ENCODE measurements at places on chromosomes 3 and 15.

DNA sequence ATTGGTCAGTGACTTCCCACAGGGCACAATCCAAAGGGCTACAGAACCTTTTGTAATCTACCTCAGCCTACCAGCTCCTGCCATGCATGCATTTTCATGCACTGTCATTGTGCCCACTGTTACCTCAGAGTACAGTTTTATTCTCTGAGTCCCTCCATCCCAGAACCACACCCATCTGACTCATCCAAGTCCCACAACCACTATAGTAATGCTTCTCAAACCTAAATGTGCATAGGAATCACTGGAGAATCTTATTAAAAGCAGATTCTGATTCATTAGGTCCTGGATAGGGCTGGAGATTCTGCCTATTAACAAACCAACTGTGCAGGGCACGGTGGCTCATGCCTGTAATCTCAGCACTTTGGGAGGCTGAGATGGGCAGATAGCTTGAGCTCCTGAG lies 3.7 kb upstream of the B3GALNT1 start:
- peak; percentile 6 for DNase-seq

- no peak for DNase-seq
These were observed 154.1 kb downstream of the TLE3 start for GRCh38 chr15:69943637-69944036.

DNA sequence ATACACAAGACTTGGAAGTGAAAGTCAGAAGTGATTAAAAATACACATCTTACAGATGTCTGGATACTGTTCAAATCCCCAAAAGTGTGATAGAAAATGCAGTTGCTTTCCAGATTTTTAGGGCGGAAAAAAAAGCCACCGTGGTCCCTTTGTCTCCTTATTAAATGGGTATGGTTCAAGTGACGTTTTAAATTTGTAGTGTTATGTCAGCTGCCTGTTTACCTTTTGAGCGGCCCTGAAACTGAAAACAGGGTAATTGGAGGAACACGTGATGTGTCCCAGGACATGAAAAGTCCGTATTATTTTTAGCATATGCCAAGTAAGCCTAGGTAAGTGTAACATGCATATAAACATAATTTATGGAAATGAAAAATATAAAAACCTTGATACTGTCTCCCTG lies 109.0 kb upstream of the PDZRN3 start:
- no peak for DNase-seq

- DNase-seq, result peak; percentile 22
These were observed 60.2 kb downstream of the MAP3K13 start for GRCh38 chr3:185423178-185423577.

GRCh38 chr15:67225336-67225735 lies 29.1 kb downstream of the AAGAB start:
- no peak for DNase-seq

DNA sequence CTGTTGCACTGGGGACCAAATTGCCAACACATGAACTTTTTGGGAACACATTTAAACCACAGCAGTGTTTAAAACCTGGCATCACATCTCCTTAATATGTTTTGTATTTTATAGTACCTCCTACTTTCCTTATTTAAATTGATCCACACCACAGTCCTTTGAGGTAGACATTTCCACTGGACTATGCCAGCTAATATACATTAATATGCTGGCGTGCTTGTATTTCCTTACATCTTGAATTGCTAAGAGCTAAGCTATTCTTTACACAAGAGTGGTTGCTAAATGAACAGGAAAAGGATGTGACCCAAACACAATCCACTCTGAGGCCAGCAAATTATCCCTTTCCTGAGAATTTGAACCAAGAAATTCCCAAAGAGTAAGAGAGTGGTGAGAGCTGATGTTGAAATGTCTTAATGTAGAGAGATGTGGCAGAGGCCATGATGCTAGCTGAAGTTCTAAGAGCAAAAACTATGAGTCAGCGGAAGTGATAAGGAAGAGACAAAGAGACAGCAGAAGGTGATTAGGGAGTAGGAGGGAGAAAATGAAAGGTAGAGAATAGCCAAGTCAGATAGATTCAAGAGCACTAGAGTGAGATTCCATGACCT lies 131.2 kb downstream of the CD47 start:
- no peak for DNase-seq

GRCh38 chr3:137046747-137047146 lies 89.0 kb downstream of the IL20RB start:
- DNase-seq, result no peak

- no peak for DNase-seq
These were observed 26.5 kb downstream of the RPLP1 start for GRCh38 chr15:69479081-69479480.

DNA sequence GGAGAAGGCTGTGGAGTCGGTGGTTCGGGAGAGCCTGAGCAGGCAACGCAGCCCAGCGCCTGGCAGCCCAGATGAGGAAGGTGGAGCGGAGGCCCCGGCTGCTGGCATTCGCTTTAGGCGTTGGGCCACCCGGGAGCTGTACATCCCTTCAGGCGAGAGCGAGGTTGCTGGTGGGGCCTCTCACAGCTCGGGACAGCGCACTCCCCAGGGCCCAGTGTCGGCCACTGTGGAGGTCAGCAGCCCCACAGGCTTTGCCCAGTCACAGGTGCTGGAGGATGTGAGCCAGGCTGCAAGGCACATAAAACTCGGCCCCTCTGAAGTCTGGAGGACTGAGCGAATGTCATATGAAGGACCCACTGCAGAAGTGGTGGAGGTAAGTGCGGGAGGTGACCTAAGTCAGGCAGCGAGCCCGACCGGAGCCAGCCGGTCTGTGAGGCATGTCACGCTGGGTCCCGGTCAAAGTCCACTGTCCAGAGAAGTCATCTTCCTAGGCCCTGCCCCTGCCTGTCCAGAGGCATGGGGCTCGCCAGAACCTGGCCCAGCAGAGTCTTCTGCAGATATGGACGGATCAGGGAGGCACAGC lies 26.7 kb downstream of the SYNM start:
- DNase-seq, result no peak

DNA sequence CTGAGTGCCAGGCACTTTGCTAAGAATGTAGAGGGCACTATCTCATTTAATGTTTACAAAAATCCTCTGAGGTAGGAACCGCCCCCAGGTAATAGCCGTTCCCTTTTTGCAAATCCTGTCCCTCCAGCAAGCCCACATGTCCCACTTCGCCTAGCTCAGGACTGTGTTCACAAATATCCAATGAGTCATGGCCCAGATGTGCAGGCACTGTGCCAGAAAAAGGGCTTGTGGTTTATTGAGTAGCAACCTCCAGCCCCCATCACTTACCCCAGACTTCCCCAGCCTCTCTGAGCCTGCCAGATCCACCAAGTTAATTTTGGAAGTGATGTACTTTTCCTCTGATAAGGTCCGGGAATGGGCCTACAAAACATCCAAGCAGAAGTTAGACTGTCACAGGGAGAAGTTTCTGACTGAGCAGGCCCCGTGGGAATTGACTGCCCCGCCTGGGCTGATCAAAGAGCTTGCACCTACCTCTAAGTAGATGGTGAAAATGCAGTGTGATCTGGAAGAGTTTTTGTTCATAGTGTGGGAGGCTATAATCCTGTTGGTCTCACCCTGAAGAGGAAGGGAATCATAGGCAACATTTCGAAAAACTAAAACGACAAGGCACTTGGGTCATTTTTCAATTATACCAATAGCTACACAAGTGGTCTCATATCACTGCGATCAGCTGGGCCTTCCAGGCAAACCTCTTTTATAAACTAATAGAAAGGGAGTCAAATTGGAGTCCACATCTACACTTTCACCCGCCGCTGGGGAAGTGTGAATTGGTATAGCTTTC lies 15.7 kb downstream of the KIF9 start:
- DNase-seq, result peak; percentile 19
